ENCODE measurements at places on chromosomes 2 and 18.
A peak's percentile ranks its signal among the peaks of the same experiment; 100 is the strongest.

DNA sequence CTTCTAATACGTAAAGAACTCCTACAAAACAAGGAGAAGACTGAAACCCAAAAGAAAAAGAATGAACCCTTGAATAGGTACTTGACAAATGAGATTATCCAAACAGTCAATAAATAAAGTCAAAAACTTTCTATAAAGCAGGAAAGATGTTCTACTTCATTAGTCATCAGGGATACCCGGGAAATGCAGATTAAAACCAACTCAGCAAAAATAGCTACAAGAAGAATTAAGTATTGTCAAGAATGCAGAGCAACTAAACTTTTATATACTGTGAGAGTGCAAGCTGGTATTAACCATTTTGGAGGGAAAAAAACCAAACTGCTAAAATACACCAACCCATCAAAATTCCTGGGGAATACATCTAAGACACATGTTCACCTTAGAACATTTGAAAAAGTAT, 10.4 kb downstream of the TXNL1 start:
- no peak for DNase-seq

DNA sequence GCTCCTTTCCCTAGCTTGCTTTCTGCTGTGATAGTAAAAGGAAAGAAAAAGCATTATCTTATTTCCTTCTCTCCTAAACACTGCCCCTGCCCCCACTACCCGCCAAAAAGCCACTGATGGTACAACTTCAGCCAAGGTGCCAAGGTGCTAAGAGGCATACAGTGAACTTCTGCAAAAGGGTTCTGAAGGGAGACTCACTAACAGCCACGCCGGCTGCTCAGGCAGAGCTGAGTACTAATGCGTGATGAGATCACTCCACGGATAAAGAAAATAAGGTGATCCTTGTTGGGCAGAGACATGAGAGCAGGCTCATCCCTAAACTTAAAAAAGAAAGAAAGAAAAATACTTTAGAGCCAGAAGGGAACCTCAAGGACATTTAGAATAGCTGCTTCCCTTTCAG, 60.5 kb upstream of the PXDN start:
- no peak for DNase-seq

- DNase-seq = no peak
Measured at GRCh38 chr2:12089001-12089400, 342.6 kb downstream of the LPIN1 start.

DNA sequence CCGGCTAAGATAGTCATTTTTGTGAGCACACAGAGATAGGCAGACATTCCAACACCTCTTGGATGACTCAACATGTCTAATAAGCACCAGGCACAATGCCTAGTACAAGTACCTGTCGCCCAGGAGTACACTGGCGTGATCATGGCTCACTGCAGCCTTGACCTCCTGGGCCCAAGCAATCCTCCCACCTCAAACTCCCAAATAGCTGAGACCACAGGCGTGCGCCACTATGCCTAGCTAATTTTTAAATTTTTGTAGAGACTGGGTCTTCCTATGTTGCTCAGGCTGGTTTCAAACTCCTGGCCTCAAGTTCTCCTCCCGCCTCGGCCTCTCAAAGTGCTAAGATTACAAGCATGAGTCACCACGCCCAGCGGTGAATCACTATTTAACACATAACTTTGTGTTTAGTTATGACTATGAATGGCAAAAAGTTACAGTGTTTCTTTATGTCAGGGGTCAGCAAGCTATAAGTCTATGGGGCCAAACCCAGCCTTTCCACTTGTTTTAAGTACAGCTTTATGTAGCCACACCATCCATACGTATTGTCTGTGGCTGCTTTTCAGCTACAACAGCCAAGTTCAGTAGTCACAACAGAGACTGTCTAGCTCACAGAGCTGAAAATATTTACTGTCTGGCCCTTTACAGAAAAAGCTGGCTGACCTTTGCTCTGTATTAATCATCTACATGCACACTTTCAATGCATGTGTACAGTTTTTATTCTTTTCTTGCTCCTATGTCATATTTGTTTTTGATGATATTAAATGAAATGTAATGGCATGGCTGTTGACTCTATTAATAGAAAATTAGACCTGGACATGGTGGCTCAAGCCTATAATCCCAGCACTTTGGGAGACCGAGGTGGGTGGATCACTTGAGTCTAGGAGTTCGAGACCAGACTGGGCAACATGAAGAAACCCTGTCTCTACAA, 18.7 kb downstream of the ORC2 start:
- peak; percentile 44 for DNase-seq

- no peak for DNase-seq
Measured at GRCh38 chr2:237341872-237342271, 72.1 kb downstream of the COL6A3 start.

GRCh38 chr2:9060819-9061218, 57.3 kb upstream of the MBOAT2 start:
- DNase-seq = no peak
